D341Med (cell line): ENCODE measurements at places on chromosomes 5 and 9.

- no peak for DNase-seq
Observed at GRCh38 chr5:139742173-139742903, 53.3 kb upstream of the PSD2 start.

DNA sequence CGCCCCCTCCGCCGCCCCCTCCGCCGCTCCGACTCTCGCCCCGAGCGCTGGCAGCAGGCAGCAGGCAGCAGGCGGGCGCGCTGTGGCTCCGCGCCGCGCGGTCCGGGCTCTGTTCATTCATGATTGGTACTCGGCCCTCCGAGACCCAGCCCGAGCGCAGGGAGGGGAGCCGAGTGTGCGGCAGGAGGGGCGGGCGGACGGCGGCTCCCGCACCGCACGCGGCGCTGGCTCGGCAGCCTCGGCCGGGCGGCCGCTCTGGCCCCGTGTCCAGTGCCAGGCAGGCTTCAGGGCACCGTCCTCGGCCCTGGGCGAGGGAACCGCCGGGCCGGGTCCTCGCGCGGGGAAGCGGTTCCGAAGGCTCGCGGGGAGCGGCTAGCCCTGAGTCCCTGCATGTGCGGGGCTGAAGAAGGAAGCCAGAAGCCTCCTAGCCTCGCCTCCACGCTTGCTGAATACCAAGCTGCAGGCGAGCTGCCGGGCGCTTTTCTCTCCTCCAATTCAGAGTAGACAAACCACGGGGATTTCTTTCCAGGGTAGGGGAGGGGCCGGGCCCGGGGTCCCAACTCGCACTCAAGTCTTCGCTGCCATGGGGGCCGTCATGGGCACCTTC lies at the start of gene KCNIP1:
Gene KCNIP1, plus strand, starts transcription at position 31 of the 607 bp plus-strand sequence.
- DNase-seq, result peak; percentile 35

- no peak for DNase-seq
Observed at GRCh38 chr9:98896632-98897031, 47.1 kb upstream of the COL15A1 start.

DNA sequence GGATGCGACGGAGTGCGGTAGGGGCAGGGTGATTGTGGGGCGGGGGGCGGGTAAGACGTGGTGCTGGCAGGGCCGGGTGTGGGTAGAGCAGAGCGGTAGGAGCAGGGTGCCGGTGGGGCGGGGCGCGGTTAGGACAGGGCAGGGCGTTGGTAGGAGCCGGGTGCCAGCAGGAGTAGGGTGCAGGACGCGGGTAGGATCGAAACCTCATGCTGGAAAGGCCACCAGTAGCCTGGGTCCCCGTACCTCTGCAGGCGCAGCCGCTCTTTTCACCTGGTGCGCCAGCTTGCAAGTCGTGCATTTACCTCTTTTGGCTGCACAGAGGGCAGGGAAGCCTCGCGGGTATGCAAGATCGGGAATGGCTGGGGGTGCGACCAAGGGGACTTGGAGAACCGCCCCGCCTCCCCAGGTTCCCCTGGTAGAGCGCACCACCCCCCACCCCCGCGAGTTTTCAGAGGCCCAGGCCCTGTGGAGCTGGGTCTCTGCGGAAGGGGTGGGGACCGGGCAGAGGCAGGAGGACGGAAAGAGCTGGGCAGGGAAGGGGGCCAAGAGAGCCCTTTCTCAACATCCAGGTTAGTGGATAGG lies 104.8 kb upstream of the SIMC1 start:
- DNase-seq, result no peak

DNA sequence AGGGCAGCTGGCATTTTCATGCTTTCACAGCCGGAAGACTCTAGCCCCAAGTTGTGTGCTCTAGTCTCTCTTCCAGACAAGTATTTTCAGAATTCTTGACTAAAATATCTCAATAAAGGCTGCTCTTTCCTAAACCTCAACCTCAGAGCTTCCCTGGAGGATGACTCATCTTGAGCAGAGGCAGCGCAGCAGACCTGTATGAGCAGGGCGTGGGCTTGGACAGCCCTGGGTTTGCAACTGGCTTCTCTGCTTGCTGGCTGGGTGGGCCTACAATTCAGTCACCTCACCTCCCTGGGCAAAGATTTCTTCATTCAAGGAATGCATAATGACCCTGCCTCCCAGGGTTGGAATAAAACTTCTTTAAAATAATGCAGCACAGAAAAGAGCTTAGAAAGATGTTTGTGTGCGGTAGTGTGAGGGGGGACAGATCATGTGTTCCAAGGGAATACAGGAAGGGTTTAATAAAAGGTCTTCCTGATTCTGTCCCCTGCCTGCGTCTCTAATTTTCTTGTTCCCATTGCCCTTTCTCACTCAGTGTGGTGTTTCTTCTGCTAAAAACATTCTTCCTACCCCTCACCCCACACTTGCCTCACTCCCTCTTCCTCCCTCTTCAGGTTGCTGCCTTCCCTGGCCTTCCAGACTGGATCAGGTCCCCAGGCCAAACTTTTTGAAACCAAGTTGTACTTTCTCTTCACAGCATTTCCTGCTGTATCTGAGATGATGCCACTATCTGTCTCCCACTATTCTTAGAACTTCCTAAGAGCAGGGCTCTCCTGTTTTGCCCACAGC lies 39.4 kb upstream of the MAP1B start:
- no peak for DNase-seq

- DNase-seq, result no peak
Observed at GRCh38 chr5:174917976-174918554, 193.7 kb downstream of the MSX2 start.

GRCh38 chr9:38621434-38622287 lies 1.3 kb upstream of the ANKRD18A start:
- DNase-seq, result peak; percentile 62

DNA sequence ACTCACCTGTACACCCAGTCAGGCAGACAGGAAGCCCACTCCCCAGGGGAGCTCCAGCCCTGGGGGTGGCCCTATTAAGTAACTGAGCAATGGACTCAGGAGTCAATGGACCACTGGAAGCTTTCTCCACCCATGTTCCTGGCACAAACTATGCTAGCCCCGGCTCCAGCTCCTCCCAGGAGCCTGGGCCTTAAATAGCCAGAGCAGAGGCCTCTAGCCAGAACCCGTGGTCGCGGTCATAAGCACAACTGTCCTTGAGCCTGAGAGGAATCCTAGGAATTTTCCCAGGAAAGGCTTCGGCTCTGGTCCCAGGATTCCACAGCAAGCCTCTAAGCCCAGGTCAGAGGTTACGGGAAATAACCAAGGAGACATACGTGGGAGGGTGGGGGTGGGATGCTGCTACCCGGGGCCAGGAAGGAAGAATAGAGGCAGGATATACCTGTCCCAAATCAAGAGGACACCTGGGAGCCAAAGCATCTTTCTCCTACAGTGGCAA lies 5.5 kb downstream of the SEPTIN8 start:
- DNase-seq, result no peak

DNA sequence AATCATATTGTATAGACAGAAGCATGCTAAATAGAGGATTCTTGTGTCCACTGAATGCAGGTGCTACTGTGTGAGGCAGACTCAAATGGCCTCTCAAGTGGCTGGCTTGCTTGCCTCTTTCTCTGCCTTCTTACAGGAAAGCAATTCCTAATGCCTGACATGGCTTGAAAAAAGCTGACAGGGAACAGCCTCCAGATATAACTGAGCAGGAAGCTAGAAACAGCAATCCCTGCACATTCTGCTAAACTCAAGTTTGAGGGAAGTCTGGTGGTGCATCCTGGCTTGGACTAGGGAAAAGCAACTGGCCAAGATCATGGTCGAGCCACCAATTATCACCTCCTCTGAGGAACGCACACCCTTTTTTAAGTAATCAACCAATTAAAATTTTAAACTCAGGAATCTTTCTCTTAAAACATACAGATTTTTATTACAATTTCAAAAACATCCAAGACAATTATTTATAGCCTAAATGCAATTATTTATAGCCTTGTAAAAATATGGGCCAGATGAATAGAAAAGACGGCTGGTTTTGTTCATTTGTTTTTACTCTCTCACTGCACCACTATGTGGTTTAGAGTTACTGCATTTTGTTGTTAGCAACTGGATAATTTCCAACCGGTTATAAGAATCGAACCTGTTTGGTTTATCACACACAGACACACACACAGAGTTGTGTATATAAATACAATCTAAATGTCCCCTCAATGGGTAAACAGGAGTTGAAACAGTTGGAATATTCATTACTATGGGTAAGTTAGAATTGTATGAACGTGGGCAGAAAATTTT lies 290.9 kb upstream of the ANKRD55 start:
- DNase-seq, result no peak

GRCh38 chr5:134506054-134507039 lies 19.1 kb upstream of the JADE2 start:
- no peak for DNase-seq

GRCh38 chr5:71832812-71833715 lies 114.0 kb downstream of the CARTPT start:
- no peak for DNase-seq

DNA sequence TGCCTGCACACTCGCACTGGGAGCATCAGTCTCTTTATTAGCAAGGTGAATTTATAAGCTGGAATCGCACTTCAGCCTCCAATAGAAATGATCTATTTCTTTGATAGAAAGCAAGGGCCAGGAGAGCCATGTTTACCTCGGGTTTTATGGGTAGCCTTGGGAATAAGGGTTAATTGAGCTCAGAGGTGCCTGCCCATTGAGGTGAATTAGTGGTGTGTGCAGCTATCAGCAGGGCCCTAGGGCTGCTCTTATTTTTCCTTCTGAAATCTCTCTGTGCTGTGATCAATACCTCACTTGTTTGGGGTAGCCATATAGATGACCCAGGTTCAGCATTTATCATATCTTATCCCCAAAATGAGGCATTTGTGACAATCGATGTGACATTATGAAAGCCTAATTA lies 297.8 kb downstream of the EBF1 start:
- no peak for DNase-seq

GRCh38 chr9:111936391-111936790 lies 39.8 kb downstream of the UGCG start:
- DNase-seq, result no peak

DNA sequence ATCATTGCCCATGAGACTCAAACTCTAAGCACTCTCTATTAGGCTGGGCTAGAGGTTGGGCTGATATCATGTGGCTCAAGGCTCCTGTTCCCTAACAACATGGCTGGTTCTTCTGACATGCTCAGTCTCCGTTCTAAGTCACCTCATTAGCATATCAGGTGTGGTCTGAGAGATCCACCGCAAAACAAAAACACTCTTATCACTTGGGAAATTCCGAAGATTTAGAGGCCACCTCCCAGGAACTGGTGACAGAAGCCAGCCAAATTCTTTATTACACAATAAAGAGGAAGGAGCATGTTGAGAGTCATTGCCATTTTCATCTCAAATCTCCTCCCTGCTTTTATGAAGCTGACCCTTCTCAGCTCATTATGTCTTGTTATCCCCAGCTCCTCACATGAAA lies 107.6 kb downstream of the MSX2 start:
- no peak for DNase-seq

DNA sequence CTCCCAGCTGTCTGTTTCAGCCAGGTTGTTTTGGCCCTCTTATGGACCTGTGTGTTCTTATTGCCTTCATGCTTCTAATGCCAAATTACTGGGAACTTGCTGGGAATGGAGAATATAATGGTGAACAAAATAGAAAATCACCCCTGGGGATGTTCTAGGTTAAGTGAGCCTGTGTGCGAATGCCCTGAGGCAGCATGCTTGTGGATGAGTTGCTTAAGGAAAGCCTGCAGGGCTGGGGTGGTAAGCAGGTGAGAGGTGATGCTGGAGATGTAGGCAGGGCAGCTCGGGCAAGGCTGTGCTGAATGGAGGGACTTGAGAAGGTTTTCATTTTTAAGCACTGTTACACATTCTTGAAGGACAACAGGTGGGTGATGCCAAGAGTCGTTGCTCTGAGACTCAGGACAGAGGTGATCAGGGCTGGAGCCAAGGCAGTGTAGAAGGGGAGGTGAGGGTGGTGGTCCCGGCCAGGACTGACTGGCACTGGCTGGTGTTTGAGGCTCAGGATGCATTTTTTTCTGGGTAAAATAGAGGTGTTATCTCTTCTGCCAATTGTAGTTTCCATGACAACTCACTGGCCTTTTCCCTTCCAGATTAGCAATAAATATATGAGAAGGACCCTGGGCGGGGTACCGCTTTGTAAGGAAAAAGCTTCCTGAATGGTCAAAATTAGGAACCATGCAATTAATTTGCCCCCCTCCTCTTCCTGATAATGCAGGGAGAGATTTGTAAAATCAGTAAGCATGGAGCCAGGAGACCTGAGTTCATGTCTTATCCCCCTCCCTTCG lies 342.8 kb downstream of the ICE1 start:
- no peak for DNase-seq

GRCh38 chr5:162372256-162372655 lies 304.7 kb downstream of the GABRG2 start:
- DNase-seq, result no peak

- no peak for DNase-seq
Observed at GRCh38 chr9:17876687-17877086, 297.8 kb downstream of the SH3GL2 start.

DNA sequence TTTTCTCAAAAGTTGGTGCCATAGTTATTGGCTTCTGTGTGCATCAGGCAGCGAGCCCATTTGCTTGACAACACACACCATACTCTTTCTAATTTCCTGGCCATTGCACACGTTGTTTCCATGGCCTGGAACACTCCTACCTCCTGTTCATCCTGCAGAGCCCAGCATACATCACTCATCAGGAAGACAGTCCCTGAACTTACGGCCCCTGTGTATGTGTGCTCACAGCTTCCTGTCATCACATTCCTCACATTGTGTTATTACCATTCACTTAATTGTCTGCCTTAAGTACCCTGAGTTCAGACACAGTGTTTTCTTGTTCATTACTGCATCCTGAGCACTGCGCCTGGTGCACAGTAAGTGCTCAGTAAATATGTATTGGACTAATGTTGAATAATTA lies 355.9 kb downstream of the PRELID2 start:
- no peak for DNase-seq

- DNase-seq, result no peak
Observed at GRCh38 chr5:169424279-169424655, 123.3 kb upstream of the SLIT3 start.

DNA sequence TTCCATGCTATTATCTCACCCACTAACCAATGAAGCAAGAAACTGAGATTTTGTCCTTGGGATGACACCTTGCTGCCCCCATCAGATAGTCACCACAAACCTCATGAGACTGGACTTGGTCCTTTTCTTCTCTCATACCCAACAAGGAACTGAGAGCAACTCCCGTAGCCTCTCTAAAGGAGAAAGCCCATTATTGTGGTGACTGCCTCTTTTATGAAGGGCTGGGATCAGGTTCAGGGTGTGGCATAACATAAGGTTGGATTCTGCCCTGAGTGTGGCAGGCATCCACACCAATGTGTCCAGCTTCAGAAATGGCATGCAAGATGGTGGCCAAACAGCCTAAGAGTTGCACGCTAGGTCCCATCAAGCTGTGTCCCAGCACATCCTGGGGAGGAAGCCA lies 1.3 kb upstream of the ACTL7A start:
- no peak for DNase-seq

- no peak for DNase-seq
Observed at GRCh38 chr5:147520450-147520849, 10.6 kb upstream of the DPYSL3 start.

GRCh38 chr9:21761309-21761901 lies 41.0 kb upstream of the MTAP start:
- DNase-seq, result no peak
